ENCODE measurements at places on chromosomes 2 and 18.

DNA sequence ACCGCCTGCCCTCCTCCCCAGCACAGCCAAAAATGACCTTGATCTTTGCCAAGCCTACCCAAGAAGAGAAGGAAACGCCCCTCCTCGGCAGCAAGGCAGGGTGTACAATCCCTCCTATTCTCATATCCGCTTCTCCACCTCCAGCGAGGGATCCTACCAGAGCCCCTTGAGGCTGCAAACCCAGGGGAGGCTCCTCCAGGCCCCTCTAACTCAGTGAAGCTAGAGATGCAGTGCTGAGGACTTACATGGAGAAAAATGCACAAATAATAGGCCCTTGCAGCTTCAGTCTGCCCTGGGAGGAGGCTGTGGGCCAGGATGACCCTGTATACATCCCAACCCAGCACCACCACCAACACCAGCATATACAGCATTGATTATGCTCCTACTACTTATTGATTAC is 46.9 kb upstream of the POMC start:
- no peak for DNase-seq

- no peak for DNase-seq
Measured at GRCh38 chr2:32715981-32716380, 88.1 kb downstream of the TTC27 start.

DNA sequence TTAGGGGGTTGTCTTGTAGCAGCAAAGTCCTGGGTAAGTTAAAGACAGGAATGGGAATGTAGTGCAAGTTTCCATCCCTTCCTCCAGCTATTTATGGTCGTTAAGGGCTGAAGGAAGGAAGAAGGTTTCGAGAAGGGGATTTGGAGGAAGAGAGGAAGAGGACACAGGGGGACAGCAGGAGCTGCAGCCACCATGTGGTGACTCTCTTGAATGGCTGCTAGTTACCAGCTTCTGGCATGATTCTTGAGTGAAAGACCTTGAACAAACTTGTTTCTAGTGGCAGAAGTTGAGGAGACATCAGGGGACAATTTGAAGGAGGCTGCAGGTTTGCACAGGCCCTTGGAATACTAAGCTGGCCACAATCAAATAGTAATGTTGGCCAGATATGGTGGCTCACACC is 116.6 kb downstream of the MTX2 start:
- no peak for DNase-seq

DNA sequence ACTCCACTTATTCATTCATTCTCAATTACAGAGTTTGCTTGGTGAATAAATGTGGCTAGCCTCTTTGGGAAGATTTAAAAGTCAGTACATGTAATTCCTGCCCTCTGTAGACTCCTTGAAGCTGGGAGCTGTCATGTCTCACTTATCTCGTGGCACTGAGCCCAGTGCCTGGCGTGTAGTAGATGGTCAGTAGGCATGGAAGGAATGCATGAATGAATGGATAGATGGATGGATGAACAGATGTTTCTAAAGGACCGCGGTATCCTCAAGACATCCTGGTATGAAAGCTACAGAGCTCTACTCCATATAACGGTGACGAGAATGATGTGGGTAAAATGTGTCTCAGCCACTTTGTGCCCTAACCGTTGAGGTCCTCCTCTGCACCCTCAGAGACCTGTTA is 83.0 kb downstream of the MARCO start:
- no peak for DNase-seq

DNA sequence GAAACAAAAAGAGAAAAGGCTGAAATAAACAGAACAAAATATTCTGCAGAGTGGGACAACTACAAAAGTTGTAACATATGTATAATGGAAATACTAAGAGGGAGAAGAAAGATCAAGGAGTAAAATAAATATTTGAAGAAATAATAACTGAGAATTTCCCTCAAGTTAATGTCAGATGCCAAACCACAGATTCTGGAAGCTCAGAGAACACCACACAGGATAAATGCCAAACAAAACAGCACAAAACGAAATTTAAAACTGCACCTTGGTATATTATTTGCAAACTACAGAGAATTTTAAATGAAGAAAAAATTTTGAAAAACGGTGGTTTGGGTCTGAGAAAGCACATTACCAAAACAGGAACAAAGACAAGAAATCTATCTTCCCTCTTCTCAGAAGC is 1588.9 kb upstream of the TMEFF2 start:
- no peak for DNase-seq

GRCh38 chr2:79977792-79978191 is 326.8 kb downstream of the LRRTM1 start:
- DNase-seq: no peak

All from CD4-positive, alpha-beta T cell treated with Interleukin-1 beta for 1 hour (primary cell).